NCI-H82 (cell line): ENCODE measurements at places on chromosomes 3 and 15.

DNA sequence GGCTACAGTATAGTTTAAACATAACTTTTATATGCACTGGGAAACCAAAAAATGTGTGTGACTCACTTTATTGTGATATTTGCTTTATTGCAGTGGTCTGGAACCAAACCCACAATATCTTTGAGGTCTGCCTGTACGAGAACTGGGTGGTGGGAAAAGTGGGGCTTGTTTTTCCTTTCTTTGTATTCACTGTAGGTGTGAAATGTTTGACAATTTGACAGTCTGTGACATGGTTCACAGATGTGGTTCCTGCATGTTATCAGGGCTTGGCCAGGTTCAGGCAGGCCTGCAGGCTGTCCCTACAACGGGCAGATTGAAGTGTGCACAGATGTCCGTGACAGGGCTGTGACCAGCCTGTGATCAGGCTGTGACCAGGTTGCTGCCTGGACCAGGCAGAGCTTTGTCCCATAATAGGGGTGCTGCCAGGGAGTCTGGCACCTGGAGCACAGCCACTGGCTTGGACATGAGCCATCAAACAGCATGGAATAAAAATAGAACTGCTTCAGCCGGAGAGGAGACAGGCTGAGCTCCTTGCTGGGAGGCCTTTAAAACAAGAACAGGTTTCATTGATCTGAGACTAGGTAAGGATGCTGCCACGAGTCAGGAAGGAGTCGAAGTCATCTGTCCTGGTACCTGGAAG, 61.0 kb downstream of the KLF13 start:
- no peak for DNase-seq

DNA sequence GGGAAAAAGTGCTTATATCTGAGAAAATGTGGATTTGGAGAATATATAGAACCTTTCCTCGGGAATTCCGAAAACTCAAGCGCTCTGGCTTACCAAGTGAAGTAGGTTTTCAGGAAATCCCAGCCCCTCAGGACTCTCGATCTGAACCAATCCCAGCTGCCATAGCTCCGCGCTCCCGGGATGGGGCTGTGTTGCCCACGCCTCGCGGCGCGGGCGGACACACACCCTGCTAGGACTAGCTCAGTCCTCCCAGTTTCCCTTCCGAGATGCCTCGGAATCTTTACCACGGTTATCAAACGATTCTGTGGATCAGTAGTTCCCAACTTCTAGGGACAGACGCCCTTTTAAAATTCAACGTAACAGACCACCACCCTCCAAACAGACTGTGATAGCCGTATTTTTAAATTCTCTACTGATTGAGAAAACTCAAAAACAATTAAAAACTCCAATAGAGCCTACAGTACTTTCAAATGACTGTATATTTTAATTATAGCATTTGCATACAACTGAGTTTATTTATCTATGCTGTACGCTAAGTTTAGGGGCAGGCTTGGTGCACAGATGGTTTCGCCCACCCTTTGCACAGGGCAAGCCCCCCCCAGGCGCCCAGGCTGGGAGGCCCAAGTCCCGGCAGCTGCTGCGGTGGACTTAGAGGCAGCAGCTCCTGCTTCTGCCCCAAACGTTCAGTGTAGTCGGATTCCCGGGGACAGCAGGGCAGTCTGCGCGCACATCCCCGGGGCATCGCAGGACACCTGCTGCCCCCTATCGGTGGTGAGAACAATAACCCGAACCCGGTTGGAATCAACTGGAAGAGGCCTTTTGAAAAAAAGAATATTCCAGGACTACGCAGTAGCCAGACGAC, 52.3 kb downstream of the CCDC54 start:
- peak; percentile 95 for DNase-seq

DNA sequence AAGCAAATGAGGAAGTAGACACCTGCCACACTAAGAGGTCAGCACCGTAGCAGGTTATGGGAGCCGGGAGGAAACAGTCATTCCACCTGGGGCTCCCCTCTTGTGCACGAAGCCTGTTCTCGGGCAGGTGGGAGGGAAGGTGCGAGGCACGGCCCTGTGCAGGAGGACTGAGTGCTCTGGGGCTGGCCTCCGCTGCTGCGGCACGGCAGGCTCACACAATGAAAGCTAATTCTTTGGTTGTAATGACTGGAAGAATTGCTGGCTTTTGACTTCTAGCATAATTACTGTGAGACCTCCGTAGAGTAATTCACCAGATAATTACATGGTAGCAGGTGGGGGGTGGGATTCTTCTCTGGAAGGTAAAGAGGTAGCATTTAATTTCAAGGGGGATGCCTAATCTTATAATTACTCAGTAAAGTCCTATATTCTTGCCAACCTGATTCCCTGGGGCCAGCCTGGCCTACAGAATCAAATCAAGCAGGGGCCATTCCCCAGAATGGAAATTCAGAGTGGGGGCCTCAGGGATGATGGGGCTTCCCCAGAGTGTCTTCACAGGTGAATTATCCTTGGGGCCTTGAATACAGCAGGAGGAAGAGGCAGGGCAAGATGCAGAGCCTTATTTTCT, 129.1 kb downstream of the TPRA1 start:
- no peak for DNase-seq

DNA sequence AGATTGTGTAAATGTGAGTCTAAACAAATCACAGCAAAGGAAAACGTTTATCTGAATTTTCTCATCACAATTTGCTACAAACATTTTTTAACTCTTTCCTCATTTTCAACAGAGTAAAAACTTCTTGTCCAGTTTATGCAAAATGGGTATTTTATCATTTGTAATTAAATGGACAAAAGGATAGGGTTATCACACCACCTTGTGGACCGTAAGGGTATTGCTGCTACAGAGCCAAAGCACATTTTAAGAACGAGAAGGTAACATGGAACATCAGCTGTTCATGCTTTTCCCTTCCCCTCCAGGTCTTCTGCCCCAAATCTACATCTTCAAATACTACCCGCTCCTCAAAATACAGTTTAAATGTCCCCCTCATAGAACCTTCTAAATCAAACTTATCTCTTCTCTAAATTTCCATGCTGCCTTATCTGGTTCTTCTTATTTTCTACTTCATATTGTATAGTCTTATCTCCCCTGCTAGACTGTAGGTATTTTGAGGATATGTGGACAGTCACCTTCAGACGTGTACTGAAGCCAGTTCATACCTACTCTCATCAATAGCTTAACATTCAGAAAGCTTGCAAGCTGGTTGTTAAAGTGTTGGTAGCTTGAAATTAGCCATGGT, 12.8 kb upstream of the SETMAR start:
- peak; percentile 60 for DNase-seq

GRCh38 chr15:38061856-38062649, 127.6 kb downstream of the TMCO5A start:
- DNase-seq, result no peak

GRCh38 chr15:93333796-93334195, 244.8 kb upstream of the RGMA start:
- DNase-seq, result peak; percentile 32

DNA sequence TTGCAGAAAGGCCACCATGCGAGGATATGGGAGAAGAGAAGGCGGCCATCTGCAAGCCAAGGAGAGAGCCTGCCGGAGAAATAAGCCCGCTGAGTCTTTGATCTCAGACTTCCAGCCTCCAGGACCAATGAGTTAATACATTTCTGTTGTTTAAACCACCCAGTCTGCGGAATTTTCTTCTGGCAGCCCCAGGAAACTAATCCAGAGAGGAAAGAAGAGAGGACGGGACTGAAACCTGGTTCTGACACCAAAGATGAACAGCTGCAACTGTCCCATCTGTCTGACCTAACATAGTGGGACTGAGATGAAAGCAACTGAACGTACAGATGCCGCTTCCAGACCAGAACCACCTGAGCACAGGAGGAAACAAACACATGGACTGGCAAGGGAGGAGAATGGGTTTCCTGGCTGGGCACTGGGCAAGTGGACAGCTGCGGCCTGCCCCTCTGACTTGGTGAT, 32.3 kb downstream of the VGLL4 start:
- DNase-seq, result peak; percentile 90

DNA sequence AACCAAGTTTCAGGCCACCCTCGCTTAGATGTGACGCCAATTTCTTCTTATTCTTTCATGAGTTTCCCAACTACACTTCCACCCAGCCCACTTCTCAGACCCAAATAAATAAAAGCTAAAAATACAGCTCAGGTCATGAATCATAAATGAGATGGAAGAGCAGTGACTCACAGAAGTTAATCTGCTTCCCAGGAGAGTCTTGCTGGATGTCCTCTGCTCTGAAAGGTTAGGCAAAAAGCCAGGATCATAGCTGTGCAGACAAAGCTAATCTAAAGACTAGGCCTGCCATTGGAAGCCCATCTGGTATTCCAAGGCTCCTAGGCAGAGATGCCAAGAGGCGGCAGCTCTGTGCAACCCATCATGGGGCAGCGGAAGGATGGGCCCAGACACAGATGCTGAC, 24.1 kb downstream of the SHC4 start:
- DNase-seq, result peak; percentile 49

GRCh38 chr15:40467261-40467615, 3.5 kb upstream of the CHST14 start:
- no peak for DNase-seq

GRCh38 chr3:115100806-115101205, 46.3 kb downstream of the ZBTB20 start:
- DNase-seq, result no peak

DNA sequence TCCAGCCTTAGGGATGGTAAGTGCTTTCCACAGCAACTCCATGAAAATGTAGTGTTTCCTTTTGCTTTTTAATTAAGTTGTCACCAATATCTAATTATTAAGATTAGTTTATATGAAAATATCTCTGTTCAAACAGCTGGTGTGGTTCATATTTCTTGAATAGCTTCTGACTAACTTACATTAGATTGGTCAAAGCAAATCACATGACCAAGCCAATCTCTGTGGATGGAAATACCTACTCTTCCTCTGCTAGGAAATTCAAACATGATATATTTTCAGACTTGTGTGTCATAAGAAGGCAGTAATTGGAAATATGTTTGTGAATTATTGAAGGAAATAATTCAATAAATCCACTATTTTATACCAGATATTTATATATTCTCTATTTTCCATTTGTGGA, 54.6 kb upstream of the CADM2 start:
- DNase-seq, result no peak

- no peak for DNase-seq
These were observed 27.4 kb upstream of the ARL14 start for GRCh38 chr3:160649596-160649995.

DNA sequence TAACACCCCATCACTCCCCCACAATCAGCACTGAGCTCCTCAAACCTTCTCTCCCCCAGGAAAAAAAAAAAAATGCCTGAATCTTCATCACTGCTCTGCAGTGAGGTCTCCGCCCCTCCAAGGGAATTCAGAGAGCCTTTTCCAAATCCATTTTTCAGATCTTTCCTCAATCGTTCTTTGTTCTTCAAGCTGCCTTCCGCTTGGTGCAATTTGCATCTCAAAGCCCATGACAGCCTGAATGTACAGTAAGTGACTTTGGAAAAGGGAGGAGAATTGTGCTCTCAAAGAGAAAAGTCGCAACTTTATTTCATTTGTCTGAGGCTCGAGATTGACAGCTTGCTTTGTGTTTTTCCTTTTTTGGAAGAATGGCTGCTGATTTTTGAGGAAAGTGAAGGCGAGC, 75.0 kb downstream of the CORO2B start:
- no peak for DNase-seq

DNA sequence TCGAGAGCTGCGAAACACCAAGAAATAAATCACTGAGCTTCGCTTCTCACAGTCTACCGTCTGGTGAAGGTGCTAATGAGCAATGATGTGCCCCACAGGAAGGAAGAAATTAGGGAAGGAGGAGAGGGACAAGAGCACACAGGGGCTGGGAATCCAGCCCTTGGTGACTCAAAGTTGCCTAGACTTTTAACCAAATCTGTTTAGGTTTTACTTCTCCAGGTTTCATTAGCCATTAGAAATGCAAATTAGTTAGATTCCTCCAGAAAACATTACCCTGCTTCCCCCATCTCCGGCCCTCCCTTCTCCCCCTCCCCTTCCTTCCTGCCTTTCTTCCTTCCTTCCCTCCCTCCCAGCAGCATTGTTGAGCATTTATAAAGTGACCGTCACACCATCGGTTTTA, 59.3 kb upstream of the UBE2E1 start:
- no peak for DNase-seq

- DNase-seq, result no peak
These were observed 21.9 kb downstream of the POLR2M start for GRCh38 chr15:57728436-57728835.

DNA sequence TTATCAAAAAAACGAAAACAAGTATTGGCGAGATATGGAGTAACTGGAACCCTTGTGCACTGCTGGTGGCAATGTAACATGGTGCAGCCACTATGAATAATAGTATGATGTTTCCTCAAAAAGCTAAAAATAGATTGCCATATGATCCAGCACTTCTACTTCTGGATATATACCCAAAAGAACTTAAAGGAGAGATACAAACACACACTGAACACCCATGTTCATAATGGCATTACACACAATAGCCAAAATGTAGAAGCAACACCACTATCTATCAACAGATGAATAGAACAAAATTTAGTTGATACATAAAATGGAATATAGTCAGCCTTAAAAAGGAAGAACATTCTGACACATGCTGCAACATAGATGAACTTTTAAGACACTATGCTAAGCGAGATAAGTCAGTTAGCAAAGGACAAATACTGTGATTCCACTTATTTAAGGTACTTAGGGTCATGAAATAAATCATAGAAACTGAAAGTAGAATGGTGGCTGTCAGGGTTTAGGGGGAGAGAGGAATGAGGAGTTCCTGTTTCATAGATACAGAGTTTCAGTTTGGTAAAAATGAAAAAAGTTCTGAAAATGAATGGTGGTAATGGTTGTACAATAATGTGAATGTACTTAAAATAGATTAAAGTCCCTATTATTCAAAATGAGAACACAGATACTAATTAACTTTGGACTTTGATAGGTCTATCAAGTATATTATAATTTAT, 59.4 kb upstream of the IMPG2 start:
- DNase-seq, result no peak

DNA sequence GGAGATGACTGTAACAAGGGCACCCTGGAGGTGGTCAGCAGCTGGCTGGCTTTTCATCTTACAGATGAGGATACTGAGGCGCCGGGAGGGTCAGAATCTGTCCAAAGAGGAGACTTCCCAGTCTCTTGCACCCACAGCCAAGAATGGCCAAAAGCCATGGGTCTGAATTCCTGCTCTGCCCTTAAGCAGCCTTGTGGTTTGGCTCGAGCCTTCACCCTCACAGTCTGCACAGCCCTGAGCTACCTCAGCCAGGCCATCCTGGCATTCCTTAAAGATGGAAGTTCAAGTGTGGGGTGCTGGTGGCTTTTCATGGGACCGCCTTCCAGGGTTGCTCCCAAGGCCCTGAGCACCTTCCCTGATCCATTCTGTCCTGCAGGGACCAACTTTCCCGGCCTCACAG, 59.2 kb downstream of the CACNA2D2 start:
- no peak for DNase-seq
